ENCODE measurements at places on chromosomes 5 and 9. TPM values are rescaled to one million over a fixed set of nuclear protein-coding genes. Genes with fewer than 3 reads are reported as not detected.

FOXD4L4 gene
- not detected for total RNA-seq

- no peak for DNase-seq
Measured at GRCh38 chr5:32713770-32714381, 2.8 kb downstream of the NPR3 start.

ADAMTS16 gene
- total RNA-seq = not detected

DNA sequence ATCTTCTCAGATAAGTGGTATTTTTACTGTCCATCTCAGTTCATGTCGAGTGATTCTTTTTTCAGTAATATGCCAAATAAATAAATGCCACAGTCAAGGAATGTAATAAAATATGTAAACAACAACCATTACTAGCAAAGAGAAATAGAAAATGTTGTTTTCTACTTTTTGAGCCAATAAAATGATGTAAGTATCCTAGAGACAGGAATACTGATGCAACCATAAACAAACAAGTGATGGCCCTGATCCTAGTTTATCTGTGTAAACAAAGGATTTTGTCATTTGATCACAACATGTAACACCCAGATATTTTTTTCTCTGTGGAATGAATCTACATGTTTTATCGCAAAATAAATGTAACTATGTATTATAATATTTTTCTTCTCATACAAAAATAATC is 1852.8 kb downstream of the EFNA5 start:
- no peak for DNase-seq

DNA sequence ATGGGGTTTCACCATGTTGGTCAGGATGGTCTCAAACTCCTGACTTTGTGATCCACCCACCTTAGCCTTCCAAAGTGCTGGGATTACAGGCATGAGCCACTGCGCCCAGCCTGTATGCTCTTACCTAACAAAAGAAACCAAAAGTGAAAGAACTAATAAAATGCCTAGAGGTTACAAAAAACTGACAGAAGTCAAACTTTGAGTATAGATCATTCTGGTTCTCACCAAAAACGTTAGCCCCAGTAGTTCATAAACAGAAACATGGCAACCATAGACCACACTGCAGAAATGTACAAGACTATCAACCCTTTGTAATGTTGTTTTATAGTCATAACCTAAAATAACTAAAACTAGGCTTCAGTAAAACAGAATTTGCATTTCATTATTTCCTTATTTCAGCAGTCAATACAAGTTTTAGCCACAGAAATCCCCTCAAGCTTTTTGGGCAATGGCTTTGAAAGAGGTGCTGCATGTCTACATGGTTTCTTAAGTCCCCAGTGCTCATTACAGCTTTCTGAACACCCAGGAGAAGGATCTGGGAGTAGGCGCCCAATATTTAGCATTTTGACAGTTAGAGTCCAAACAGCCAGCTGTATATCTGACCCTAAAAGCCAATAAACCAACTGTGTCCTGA is 72.5 kb downstream of the EPB41L4A start:
- no peak for DNase-seq

DNA sequence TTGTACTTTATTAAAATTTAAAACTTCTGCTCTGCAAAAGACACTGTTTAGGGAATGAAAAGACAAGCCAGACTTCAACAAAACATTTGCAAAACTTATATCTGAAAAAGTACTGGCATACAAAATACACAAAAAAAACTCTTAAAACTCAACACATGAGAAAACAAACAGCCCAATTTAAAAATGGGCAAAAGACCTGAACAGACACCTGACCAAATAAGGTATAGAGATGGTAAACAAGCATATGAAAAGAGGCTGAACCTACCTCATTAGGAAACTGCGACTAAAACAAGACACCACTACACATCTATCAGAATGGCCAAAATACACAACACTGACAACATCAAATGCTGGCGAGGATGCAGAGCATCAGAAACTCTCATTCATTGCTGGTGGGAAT is 54.4 kb upstream of the LMX1B start:
- DNase-seq = no peak

OR1L1 gene
- not detected for total RNA-seq

GPR150 gene
- total RNA-seq = not detected

DNA sequence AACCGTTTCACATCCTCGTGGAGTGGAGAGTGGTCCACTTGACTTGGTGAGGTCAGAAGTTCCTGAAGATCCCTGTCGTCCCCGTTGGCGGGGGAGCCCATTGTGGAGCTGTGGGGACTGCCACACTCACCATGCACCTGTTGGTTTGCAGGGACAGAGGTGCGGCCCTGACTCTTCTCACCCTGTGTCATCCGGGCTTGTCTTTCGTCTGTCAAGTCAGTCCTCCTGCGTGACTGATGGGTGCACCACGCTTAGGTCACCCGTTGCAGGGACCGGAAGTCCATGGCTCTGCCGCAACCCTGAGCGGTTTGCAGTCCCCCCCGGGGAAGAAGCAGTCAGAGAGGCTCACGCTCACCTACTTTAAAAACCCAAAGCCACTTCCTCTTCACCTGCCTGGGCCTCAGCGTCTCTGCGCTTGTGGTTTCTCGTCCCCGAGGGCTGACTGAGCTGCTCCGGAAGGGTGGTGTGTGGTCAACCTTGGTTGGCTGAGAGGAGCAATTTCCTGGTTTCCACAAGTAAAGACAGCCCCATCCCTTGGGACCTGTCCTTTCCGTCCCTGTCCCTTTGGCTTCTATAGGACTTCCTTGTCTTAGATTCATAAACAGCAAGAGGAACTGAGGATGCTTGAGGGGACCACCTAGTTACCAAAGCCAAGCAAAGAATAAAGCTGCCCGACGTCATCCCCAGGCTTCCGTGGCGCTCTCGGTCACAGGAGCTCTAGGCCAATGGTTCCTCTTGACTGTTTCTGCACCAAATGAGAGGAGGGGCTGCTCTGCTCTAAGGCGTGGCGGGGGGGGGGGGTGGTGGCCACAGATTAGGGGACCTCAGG is 53.2 kb downstream of the USP20 start:
- peak; percentile 94 for DNase-seq

All from cardiac septum (tissue), 1 donor.